ENCODE measurements at places on chromosomes 2 and 18.

DNA sequence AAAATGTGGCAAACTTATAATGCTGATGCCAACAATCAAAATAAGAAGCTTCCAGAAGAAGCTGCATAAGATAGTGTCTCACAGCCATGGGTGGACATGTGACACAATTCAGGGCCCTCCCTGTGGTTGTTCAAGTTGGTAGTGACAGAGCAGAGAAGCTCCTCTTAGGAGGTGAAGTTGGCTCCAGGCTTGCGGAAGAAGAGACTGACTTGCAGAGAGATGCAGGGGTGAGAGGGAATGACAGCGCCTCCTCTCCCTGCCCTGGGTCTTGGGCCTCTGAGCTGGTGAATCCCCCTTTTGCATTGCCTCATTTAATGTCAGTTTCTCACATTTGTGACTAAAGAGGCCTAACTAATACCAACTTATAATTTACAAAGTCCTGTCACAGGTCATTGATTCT, 23.0 kb upstream of the RHOB start:
- DNase-seq, result no peak

DNA sequence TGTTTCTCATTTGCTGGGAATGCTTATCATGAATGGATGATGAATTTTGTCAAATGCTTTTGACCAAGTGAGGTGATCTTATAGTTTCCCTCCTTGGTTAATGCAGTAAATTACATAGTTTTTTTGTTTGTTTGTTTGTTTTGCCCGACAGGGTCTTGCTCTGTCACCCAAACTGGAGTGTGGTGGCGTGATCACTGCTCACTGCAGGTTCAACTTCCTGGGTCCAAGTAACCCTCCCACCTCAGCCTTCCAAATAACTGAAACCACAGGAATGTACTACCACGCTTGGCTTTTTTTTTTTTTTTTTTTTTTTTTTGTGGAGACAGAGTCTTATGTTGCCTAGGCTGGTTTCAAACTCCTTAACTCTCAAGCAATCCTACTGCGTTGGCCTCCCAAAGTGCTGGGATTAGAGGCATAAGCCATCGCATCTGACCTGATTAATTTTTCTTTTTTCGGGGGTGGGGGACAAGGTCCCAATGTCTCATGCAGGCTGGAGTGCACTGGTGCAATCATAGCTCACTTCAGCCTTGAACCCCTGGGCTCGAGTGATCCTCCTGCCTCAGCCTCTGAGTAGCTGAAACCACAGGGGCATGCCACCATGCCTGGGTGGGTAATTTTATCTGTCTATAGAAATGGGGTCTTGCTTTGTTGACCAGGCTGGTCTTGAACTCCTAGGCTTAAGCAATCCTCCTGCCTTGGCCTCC, 48.6 kb downstream of the SMAD2 start:
- DNase-seq, result no peak

- DNase-seq, result no peak
Observed at GRCh38 chr2:177638507-177638906, 245.9 kb downstream of the AGPS start.

GRCh38 chr18:24964216-24964615, 387.8 kb downstream of the ZNF521 start:
- DNase-seq, result peak; percentile 39

- DNase-seq, result no peak
Observed at GRCh38 chr18:21457179-21457535, 143.3 kb downstream of the ESCO1 start.

DNA sequence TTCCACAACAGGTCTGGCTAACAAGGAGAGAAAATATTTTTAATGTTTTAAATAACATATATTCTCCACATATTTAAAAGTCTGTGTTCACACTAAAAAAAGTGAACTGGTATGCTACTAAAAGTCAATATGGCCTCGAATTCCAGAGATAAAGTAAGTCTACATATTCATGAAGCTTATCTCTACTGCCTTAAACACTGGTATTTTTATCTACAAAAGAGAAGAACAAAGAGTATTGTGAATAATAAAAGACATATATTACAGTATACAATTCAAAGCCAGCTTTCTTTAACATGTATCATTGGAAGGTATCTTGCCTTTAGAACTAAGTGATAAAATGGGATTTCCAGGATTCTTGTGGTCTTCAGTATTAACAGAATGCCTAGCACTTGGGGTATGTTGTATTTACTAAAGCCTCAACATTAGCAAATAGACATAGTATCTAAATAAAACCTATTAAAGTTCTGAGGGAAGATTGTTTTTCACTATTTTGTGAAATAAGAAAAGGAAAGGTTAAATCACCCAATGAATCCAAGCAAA, 302.8 kb upstream of the CCDC68 start:
- no peak for DNase-seq

- DNase-seq, result no peak
Observed at GRCh38 chr18:6741232-6741663, 11.7 kb downstream of the ARHGAP28 start.

DNA sequence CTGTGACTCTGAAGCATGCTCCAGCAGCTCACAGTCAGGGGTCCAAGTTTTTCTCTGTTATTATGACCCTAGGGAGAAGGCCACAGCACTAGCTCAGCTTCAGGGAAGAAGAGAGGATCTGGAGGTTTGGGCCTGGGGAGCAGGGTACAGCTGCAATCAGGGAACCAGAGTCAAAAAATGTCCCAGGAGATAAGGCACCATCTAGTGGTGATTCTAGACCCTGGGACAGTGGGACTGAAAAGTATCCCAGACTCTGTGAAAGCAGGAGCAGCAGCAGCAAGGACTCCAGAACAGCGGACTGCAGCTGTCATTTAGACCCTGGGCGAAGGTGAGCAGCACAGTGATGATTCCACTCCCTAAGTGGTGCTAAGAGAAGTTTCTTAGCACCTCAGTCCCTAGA, 278.4 kb upstream of the DDX18 start:
- DNase-seq, result no peak
